Gastroesophageal sphincter (tissue), 4 donors: ENCODE measurements at places on chromosomes 3 and 15. TPM values are rescaled to one million over a fixed set of nuclear protein-coding genes. Genes with fewer than 3 reads are reported as not detected.

Gene ZIC1
- total RNA-seq, result 0.27 TPM

Gene RHCG
- 4.4 TPM for total RNA-seq

DNA sequence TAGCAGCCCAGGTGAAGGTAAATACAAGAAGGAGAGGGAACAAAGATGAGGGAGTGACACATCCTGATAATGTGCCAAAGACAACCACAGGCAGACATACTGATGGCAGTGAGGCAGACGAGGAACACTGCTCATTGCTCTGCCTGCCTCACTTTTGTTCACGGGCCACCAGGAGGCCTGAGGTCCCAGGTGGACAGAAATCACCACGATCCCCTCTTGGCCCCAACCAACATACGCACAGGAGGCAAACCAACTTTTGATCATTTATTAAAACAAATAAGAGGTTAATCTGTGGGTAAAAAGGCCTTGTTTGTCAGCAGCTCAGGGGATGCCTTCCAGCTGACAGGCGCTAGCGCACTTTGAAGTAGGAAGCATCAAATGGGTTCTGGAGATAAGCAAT is 4.2 kb downstream of the ALG1L2 start:
- ATAC-seq, result no peak

DNA sequence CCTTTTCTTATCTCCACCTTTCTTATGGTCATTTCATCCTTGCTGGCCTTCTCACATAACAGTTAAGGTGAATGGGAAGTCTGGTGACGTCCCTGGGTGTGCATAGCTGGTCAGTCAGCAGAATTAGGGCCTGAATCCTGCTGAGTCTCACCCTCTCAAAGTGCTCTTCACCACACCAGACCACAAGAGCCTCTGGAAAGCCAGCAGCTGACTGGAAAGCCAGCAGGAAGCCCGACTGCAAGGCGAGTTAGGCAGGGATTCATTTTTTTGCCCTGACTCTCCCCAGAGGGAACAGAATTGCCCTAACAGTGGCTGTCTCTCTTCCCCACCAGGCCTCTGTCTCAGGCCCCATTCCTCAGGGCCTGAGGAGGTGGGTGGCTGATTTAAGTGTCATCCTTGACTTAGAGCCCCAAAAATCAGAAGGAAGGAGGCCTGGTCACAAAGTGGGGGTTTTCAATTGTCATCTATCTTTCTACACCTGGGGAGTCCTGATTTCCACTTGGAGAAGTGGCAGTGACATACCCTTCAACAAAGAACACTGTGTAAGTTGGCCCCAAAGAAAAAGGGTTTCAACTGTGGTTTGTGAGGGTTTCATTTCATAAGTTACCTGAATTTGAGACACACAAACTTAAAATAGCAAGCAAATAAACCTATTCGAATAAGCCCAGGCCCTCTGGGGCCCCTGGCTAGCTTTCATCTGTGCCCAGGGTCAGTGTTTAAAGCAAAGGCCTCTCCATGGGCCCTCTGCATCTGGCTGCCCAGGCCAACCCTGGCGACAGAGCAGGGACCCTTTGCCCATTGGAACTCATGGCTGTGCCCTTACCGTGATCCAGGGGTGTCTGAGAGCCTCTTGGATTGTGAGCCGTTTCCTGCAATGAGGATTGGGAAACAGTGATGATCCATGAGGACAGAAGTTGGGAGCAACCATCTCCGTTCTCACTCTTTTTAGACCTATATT is 90.5 kb upstream of the HERC1 start:
- ATAC-seq, result no peak

- ATAC-seq, result no peak
These were observed 15.9 kb upstream of the CHST2 start for GRCh38 chr3:143103652-143104051.
